Tongue (tissue), 3 donors: ENCODE measurements at places on chromosomes 12 and 14.

DNA sequence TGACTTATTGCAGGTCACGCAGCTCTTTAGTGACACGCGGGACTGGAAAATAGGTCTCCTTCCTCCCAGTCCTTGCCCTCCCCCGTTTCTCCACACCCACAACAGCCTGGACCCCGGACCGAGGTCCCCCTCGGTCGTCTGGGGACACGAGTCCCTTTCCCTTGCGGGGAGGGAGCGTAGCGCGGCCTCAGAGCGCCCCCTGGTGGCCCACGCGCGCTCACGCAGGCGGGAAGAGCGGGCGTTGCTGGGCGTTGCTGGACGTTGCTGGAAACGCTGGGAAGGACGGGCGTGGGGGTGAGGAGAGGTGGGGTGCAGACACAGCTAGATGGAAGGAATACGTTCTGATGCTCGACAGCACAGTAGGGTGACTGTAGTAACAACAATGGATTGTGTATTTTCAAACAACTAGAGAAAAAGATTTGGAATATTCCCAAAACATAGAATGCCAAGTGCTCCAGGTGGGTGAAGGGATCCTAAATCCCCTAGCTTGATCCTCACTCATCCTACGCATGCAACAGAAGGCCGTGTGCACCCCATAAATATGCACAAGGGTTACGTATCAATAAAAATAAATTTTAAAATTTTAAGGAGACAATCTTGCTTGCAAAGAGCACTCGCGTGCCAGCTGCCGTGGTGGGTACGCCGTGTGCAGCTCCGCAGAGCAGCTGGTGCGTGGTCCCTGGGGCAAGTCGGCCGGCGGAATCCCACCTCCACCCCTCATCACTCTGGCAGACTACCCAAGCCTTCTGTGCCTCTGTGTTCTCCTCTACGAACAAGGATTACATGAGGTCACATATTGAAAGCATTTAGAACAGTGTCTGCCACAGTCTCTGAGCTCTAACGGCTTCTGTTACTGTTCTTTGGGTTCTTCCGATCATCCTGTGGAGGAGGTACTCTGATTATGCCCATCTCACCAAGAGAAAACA, 87.4 kb downstream of the B4GALNT3 start:
- DNase-seq = peak; percentile 84

DNA sequence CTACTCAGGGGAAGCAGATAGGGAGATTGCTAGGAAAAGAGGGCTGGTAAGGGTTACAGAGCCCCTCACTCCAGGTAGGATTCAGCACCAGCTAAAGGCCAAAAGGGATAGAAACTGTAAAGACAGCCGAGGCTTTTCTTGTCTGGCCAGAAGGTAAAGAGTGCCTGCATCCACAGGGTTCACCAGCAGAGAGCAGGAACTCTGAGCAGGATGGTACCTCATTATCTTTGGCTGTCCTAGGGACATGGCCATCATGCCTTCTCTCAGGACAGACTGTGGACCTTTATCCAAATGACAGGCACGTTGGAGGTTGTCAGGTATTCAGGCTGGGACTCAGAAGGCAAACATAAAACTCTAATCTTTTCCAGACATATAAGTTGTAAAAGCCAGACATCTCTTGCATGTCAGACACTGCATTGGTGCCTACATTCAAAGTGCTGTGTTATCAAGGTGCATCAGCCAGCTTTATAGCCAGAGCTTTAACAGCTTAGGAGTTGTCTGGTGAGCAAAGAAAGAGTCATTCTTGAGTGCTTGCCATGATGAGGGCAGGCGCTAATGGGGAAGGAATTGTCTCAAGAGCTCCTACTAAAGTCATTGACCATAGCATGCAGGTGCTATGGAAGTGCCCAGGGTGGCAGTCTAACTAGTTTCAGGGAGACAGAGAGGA, 89.5 kb downstream of the PELI2 start:
- DNase-seq = no peak

DNA sequence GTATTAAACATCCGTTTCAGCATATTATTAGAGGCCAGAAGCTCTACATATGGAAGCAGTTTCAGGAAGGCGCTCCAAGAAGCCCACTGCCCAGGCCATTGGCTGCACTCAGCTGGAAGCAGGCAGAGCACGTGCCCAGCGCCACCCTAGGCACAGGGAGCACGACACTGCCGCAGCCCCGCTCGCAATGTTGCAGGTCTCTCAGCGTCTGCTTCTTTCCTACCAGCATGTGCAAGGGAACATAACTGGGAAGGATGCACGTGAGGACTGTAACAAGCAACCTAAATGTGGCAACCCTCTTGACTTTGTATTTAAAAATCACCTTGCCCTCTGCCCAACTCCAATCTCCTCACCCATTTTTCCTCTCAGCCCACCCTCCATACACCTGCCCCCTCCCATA, 3.5 kb downstream of the TMEM132D start:
- no peak for DNase-seq

DNA sequence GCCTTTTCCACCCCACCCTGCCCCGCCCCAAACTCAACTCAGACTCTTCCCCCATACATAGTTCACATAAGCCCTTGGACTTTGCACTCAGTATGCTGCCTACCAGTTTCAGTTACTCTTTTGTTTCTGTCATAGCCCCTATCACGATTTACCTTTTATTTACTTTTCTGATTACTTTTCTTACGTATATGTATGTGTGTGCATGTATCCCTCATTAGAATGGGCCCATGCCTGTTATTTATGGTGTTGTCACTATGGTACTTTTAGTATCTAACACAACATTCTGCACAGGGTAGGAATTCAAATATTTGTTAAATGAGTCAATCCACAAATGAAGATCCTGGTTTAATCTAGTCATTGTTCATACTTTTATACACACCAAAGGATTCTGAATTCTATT, 16.5 kb upstream of the LUM start:
- no peak for DNase-seq

DNA sequence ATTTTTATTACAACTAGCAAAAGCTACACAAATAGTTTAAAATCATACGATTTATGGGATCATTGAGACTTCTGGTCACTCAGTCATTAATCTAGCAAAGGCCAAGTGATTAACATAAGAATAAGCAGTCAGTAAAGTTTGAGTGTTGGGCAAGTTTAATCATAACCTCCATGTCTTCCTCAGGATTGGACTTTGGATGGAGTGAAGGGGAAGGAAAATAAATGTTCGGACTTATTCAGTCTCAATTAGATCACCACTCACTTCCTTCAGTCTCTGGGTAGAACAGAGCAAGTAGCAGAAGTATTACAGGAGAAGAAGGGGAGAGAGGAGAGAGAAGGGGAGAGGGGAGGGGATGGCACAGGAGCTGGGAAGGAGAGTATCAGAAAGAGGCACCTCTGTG, 31.4 kb downstream of the CPM start:
- no peak for DNase-seq

DNA sequence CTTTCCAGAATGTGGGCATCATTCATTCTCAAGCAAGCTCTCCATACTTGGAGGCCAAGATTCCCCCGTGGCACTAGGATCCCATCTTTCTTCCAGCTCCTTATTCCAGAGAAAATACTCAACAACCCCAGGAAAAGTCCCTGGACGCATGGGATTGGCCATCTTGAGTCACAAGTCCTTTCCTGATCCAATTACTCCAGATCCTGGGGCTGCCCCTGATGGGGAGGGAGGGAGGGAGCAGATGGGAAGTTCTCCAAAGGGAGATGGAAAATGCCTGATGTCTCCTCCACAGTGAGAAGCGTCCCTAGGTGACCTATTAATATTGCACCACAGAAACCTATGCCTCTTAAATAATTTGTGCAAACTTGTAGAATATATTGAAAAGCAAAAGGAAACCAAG, 12.4 kb upstream of the KCNK13 start:
- DNase-seq = no peak

- no peak for DNase-seq
Observed at GRCh38 chr12:53726341-53726740, 911 bp downstream of the CALCOCO1 start.

DNA sequence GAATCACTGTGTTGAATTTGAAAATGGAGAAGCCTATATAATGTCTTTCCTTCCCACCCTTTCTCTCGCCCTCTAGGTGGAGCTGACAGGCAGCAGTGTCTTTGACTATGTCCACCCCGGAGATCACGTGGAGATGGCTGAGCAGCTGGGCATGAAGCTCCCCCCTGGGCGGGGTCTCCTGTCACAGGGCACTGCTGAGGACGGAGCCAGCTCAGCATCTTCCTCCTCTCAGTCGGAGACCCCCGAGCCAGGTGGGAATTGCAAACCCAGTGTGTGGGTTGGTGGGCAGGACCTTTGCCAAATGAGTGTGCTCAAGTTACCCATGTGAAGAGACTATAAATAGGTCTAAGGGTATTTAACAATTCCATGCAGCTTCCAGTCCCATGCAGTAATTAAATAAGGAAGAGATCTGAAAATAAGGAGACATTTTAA, 274.7 kb downstream of the EGLN3 start:
- DNase-seq = peak; percentile 63

DNA sequence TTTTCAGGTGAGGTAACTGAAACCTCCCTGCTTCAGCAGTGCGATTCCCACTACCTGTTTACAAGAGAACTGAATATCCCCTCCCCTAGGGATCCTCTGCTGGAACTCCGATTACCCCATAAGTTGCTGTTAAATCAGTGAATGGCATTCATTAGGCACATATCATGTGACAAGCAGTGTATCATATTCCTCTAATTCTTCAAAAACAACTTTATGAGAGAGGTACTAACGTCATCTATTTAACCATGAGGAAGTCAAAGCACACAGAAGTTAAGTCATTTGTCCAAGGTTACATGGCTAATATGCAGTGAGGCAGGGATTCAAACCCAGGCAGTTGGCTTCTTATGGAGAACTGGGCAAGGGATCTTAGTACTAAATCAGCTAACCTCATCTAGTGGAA, 43.9 kb upstream of the PCED1B start:
- DNase-seq = no peak

GRCh38 chr12:131796754-131797587, 31.2 kb upstream of the MMP17 start:
- no peak for DNase-seq

GRCh38 chr14:43356979-43357545, 1150.0 kb downstream of the FSCB start:
- DNase-seq = no peak

DNA sequence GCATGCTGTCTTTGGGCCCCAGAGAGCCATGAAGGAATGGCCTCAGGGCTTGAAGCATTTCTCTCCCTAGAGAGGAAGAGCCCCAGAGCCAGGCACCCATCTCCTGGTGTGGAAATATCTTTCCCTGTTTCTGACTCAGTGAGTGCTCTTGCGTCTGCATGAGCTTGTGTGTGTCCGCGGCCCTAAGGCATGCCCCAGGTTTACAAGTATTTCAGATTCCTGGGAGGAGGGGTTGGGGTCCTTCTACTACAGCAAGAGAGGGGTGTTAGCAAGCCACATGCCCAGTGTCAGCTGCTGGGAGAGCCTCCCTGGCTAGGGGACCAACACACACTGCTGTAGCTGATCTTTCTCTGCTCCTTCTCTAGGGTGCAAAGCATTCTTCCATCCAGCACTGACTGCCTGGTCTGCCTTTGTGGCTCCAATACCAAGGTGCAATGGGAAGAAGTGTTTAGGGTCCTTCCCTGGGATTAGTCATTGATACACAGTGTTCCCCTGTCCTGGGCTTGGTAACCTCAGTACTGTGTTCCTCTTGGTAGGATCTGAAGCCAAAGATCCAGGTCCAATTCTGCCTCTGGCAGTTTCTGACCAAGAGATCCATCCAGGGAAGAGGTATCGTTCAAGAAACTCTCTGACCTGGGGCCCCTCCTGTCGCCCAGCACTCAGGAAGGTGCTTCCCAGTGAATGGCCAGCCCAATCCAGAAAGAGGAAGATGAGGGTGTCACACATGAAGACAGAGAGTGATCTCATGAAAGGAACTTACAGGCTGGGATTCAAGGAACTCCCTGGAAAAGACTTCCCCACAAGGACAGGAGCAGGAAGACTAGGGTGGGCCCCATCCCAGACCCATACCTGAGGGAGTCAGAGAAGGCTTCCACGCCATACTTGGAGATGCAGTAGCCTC, 3.1 kb downstream of the RDH16 start:
- no peak for DNase-seq

DNA sequence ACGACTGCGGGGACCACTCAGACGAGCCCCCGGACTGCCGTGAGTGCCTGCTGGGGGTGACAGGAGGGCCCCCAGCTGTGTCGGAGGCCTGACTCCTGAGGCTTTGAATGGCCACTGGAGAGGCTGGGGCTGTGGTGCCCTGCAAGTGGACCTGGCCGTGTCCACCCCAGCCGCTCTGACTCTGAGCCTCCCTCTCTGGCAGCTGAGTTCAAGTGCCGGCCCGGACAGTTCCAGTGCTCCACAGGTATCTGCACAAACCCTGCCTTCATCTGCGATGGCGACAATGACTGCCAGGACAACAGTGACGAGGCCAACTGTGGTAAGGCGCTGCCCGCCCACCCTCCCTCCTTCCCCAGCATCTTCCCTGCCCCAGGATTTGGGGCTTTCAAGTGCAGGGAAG, 16.1 kb upstream of the NXPH4 start:
- DNase-seq = no peak

- no peak for DNase-seq
Observed at GRCh38 chr12:124727264-124727800, 136.3 kb downstream of the SCARB1 start.

GRCh38 chr12:94997726-94998125, 5.8 kb downstream of the NDUFA12 start:
- no peak for DNase-seq

- DNase-seq = no peak
Observed at GRCh38 chr14:70888681-70889175, 18.5 kb upstream of the PCNX1 start.

DNA sequence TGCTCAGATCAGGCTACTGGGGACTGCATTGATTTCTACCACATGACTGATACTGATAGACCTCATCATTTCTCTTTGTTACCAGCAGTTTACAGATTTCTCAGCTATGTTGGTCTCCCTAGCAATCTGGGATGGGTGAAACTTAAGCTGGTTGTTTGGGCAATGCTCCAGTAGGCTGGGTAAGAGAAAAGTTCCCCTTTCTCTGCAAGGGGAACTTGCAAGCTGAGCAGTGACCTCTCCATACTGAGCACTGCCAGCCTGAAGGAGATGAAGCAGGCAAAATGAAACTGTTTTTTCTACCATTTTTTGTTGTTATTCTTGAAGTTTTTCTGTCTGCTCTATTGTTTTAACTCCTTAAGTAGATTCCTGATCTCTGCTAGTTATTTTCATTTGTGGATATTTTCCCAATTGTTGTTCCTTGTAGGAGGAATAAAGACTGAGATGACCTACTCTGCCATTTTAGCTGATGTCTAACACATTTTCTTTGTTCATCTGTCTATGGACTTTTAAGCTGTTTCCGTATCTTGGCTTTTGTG, 1.3 kb upstream of the OR4M1 start:
- DNase-seq = no peak
